Inflammatory macrophage treated with lipopolysaccharide for 4 hours (primary cell): ENCODE measurements at places on chromosomes 1 and 21.
A peak's percentile ranks its signal among the peaks of the same experiment; 100 is the strongest.

DNA sequence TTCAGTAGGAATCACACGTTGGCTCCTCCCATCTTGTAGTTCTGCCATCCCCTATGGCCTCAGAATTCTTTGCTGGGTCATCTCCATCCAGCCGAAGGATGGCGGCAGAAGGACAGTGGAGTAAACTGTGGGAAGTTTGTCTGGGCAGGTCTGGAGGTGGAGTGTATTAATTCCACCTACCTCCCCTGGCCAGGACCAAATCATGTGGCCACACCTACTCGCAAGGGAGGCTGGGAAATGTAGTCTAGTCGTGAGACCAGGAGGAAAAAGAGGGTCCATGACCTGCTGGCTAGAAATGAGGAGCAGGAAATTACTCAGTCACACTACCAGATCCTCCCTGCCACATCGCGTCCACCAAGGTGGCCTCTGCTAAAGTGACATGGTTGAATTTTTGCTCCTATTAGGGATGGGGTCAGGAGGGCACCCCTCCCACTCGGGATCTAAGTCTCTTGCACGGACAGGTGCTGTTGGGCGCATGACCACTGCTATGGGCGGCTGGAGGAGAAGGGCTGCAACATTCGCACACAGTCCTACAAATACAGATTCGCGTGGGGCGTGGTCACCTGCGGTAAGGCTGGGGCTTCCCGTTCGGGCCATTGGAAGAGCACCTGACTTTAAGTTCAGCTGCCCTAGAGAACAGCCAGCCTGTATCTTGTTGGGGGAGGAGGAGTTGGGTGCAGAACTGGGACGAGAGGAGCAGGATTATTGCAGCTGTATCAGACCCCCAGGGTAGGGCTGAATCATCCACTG is 19.5 kb downstream of the PLA2G5 start:
- no peak for DNase-seq

DNA sequence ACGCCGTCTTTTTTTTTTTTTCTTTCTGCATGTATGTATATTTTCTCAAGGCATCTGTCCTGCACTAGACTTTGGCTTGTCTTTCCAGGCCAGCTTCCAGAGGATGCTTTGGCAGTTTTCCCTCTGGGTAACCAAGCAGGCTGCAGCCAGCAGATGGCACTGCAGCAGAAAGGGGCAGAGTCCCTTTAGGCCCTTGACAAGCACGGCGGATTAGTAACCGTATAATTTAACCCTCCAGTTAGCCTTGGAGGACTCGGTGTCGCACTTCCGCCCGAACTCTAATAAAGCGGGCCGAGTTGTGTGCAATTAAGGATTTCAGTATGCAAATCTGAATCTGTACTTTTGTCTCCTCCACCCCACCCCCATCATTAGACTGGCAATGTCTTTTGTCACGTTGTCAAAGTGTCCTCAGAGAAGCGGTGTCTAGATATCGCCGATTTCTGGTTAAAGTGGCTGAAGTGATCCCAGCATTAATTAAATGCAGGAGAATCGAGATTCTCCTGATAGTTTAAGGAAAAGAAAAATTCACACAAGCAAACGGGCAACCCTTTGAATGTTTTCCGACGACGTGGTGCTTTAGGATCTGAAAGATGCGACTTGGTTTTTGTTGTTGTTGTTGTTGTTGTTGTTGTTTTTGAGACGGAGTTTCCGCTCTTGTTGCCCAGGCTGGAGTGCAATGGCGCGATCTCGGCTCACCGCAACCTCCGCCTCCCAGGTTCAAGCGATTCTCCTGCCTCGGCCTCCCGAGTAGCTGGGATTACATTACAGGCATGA is 1.1 kb upstream of the TMEM167B start:
- peak; percentile 46 for DNase-seq

- DNase-seq = peak; percentile 70
Measured at GRCh38 chr1:63327417-63328054, 5.2 kb downstream of the FOXD3 start.

DNA sequence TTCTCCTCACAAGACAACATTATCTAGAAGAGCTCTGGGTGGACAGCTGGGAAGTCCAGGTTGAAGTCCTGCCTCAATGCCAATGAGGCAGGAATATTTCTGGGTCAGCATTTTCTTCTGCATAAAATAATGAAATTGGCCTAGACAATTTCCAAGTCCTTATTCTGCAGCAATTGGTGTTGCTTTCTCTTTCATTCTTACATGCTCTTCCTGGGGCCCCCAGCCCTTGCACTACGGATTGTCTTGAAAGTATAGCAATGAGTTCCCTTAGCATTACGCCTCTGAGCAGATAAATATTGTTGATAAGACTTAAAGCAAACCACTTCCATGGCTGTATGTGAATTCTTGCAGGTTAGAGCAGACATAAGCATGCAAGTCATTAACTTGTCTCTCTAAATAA is 188.5 kb downstream of the TGFBR3 start:
- peak; percentile 63 for DNase-seq

GRCh38 chr1:187551061-187551460 is 722.3 kb downstream of the PLA2G4A start:
- DNase-seq = no peak

GRCh38 chr1:53062708-53063591 is 937 bp downstream of the PODN start:
- no peak for DNase-seq
